ENCODE measurements at places on chromosomes 4 and X.
A peak's percentile ranks its signal among the peaks of the same experiment; 100 is the strongest.

DNA sequence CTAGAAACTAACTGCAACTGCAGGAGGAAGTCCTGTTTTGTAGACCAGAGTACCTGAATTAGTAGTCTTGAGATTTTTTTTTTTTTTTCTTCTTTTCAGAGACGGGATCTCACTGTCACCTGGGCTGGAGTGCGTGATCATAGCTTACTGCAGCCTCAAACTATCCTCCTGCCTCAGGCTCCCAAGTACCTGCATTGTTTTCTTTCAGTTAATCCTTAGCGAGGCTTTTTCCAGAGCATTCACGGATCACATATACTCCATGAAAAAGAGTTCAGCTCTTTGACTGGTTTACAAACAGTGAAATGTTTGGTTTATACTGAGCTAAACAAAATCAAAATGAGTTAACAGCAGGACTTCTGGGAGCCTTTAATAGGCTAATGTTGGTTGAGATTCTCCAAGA lies 45.8 kb downstream of the KLHL15 start:
- no peak for DNase-seq

- no peak for DNase-seq
Measured at GRCh38 chrX:22234380-22234779, 38.3 kb upstream of the CBLL2 start.

- DNase-seq, result no peak
Measured at GRCh38 chrX:107742700-107743191, 32.8 kb downstream of the TSC22D3 start.

DNA sequence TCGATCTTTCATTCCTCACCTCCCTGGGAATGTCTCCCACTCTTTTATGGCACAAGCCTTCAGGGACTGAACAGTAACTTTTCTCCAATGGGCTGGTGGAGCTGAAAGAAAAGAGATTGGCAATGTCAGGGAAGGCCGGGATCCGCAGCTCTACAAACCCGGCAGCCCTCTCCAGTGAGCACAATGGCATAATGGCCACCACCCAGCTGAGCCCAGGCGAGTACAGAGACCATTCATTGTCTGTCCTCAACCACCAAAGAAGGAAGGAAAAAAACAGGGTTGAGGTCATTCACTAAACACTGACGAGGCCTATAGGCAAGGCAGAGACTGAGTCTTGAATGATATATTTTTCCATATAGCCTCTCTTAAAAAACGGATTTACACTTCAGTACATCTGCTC lies 3.6 kb downstream of the GEMIN8 start:
- DNase-seq, result no peak

DNA sequence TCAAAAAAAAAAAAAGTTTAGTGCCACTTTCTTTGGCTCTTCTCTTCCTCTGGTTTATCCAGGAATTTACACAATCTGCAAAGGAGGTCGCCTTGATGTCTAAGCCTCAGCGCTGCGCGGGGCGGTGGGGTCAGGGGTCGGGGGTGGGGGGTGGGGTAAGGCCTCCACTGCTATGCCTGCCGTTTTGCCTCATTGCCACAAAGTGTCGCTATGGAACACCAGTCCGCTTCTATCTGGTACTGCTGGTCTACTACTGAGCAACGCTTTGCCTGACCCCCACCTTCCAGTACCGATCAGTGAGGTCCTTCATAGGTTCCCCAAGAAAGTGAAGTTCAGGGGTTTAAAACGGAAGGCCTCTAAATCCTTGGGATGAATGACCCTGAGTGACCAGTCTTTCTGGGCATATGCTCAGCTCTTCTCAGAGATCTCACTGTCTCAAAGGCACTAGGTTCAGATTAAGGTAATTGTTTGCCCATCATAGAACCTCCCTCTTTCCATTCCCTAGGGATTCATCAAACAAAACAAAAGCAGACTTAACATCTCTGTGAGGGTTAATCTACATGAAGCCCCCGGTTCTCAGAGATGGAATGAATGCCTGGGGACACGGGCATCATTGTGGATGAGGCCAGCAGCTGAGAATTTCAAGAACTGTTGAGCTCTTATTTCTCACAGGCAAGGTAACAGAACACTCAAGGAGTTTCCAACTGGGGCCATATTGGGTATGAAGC lies 16.9 kb upstream of the TSR2 start:
- DNase-seq, result no peak

GRCh38 chr4:37852376-37852775 lies 25.9 kb downstream of the PGM2 start:
- DNase-seq, result no peak

GRCh38 chr4:117491516-117491915 lies 406.1 kb upstream of the TRAM1L1 start:
- DNase-seq, result no peak

- DNase-seq, result peak; percentile 48
Measured at GRCh38 chr4:57020467-57021101, 41.9 kb downstream of the POLR2B start.

GRCh38 chrX:2441466-2441865 lies 59.3 kb downstream of the DHRSX start:
- DNase-seq, result no peak

DNA sequence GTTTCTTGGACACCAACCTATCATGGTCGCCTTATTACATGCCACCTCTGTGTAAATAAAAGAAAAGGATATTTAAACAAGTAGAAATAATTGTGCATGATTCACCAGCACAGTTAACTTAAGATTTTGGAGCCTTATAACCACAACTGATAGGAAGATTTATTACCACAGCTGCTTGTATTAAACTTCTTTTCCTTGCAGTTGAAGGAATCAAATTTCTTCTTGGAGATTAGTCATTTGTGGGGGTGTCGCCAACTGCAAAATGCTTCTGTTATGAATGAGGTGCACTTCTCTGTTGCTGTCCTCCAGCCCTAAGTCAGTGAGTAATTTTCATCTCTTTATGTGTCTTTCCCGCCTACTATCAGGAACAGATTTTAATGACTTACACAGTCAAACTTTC lies 73.3 kb downstream of the OR13H1 start:
- DNase-seq, result peak; percentile 10

- DNase-seq, result no peak
Measured at GRCh38 chr4:52968691-52969090, 106.6 kb downstream of the RASL11B start.

DNA sequence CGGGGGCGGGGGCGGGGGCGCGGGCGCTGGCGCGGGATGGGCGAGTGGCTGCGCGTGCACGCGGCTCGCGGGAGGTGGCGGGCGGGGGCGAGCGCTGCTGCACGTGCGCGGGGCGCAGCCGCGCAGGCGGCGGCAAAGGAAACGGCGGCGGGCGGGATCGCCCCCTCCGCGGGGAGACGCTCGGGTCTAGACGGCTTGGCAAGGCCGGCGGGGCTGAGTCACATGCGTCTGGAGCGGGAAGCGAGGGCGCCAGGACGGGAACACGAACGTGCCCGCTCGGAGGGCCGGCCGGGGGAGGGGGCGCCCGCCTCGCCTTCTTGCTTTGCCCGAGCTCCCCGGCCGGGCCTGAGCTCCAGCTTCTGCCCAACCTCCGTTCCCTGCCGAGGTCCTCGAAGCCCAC lies 4.3 kb upstream of the HAUS7 start:
- DNase-seq, result no peak

DNA sequence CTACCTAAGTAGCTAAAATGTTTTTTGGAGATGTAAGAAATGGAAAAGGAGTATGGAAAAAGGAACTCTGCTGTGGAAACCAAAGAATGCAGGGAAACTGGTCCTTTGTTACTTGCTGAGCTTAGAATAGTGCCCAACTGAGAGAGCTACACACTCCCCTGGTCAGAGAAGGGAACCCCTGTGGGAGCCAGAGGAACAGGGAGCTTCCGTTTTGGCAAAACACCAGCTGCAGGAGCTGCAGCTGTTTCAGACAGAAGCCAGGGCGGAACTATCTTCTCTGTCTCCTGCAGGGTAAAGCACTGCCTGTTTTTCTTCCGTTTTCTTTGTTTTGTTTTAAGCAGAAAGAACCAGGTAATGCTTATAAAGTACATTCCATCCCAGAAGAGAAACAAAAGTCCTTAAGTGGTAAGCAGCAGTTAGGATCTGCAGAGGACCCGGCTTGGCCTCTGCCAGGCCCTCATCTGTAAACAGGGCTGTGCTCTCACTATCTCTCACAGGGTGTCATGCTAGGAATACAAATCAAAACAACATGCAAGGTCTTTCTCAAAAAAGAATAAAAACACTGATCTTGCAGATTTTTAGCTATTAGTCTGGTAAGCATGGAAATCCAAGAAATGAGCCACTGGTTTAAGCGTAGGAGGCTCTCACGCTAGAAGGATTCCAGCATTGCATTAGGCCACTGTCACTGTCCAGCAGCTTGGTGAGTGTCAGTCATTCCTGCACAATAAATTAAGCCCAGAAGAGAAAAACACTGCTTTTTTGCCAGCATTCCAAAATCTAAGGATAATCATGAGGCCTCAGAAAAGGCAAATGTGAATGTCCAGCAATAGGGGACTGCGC lies 76.1 kb downstream of the CHST7 start:
- DNase-seq, result no peak

- no peak for DNase-seq
Measured at GRCh38 chr4:86957215-86957614, 22.4 kb downstream of the AFF1 start.

DNA sequence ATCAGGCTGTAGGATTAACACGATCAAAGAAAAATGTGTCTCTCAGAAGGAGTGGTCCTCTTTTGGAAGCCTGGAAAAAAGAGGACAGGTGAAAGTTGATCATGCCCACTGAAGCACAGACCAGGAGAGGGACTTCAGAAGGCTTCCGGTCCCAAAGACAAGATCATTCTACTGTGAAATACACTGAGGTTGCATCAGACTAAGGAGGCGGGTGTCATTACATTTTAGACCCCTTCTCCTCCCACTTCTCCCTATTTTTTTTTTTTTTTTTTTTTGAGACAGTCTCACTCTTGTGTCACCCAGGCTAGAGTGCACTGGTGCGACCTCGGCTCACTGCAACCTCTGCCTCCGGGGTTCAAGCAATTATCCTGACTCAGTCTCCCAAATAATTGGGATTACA lies 67.5 kb downstream of the RBM47 start:
- no peak for DNase-seq

DNA sequence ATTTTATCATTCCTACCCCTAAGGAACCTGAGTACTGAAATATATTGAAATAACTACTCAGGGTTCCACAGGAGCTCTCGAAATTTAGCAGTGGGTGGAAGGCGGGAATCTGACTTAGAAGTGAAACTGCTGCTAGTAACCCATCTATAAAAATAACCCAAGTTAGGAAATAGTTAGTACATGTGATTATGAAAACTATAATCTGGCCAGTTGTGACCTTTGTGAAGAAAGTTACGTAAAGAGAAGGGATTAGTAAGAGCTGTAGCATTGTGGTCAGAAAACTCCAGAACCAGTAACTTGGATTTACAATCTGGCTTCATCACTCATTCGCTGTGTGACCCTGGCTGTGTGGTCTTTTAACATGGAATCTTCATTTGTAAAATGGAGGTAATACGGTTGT lies 175.5 kb downstream of the RAPGEF2 start:
- DNase-seq, result no peak

DNA sequence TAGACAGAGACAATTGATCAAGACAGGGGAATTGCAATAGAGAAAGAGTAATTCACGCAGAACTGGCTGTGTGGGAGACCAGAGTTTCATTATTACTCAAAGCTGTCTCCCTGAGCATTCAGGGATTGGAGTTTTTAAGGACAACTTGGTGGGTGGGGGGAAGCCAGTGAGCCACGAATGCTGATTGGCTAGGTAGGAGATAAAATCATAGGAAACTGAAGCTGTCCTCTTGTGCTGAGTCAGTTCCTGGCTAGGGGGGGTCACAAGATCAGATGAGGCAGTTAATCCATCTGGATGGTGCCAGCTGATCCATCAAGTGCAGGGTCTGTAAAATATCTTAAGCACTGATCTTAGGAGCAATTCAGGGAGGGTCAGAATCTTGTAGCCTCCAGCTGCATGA lies 358.6 kb downstream of the GPM6A start:
- DNase-seq, result no peak

DNA sequence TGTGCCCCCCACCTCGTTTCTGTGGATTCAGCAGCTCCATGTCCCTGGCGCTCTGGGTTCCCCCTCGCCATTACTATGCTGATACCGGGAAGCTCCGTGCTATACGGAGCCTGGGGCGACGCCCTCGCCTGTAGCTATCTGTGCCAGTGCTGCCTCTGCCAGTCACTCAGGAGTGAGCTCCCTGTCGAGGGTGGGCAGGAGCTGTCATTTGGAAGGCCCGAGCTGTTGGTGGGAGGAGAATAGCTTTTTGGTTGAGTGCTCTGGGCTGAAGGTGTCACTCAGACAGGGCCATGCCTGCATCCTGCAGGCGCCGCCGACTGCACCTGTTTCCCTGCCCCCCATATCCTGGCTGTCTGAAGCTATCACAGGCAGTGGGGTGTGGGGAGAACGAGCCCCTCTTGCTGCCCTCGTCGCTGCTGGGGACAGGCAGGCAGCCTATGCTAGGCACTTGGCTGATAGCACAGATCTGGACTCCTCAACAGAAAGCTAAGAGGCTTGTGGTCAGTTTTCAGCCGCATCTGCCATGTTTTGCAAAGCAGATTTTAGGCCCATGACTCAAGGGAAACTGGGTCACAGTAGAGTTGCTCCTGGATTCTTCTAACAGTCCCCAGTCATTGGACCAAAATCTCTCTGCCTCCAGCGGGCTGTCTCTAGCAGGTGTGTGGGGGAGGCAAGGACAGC lies 31.8 kb downstream of the CPLX1 start:
- no peak for DNase-seq

- no peak for DNase-seq
Measured at GRCh38 chrX:134462927-134463326, 3.0 kb downstream of the HPRT1 start.

GRCh38 chr4:8267077-8267476 lies 2.5 kb upstream of the HTRA3 start:
- DNase-seq, result no peak

- DNase-seq, result no peak
Measured at GRCh38 chr4:653831-654502, 20.1 kb downstream of the ATP5ME start.

GRCh38 chrX:69961365-69962072 lies 88.2 kb downstream of the AWAT2 start:
- no peak for DNase-seq

GRCh38 chr4:183264614-183265013 lies 55.5 kb downstream of the CLDN22 start:
- peak; percentile 38 for DNase-seq

DNA sequence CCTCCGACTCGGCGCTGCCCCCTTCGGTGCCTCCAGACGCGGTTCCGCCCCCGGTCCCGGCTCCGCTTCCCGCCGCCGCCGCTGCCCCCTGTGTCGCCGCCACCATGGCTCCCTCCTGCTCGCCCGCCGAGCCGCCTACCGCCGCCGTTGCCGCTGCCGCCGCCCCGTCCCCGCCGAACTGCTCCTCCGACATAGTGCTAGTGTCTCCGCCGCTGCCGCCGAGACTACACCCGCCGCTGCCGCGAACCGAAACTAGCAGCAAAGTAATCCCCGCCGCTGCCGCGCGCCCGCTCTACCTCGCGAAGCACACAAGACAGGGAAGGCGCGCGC lies 340 bp downstream of the HNRNPD start:
- DNase-seq, result no peak
